ENCODE measurements at places on chromosomes 4 and X.

GRCh38 chr4:93710101-93710846 is 118.3 kb upstream of the ATOH1 start:
- no peak for DNase-seq

GRCh38 chrX:20330545-20330944 is 63.8 kb upstream of the RPS6KA3 start:
- no peak for DNase-seq

DNA sequence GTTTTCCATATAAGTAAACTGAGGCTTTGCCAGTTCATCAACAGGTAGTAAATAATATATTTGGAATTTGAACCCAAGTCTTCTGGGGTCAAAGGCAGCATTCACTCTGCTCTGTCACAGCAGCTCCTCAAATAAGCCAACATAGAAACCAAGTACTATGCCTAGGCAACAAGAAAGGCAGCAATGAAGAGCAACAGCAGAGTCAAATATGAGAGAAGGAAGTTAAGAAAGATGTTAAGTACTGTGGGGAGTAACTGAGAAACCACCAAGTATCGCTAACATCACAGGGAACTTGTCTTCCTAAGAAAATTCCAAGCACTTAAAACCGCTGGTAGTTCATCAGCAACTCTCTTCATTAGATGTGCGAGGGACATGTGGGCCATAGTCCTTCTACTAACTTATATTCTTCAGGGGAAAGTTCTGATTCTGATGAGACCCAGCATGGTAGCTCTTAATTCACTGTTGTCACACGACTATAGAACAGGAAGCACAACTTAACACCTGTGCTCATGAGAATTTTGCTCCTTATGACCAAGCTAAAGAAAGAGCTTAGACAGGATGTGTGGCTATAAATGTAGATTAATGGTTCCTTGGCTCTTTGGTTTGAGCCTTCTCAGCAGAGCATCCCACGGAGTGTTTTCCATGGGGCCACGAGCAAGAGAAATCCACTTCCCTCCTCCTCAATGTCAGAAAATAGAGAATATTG is 107.8 kb downstream of the AR start:
- no peak for DNase-seq

DNA sequence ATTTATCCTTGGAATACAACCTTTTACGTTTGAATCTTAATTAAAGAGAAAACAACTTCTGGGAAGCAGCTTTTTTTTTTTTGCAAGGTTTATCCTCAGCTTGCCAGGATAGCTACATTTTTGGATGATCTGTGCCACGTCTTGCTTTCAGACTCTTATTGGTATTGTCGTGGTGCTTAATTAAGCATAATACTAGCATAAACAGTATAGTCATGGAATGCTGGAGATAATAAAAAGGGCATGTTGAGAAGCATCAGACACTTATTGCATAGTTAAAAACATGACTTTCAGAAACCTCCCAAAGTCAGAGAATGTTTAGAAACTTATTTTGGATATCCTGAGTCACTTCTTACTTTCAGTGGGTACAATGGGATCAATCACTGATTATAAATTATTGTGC is 77.0 kb downstream of the PALLD start:
- no peak for DNase-seq

- DNase-seq, result no peak
Measured at GRCh38 chrX:110026099-110026844, 23.4 kb downstream of the TMEM164 start.

DNA sequence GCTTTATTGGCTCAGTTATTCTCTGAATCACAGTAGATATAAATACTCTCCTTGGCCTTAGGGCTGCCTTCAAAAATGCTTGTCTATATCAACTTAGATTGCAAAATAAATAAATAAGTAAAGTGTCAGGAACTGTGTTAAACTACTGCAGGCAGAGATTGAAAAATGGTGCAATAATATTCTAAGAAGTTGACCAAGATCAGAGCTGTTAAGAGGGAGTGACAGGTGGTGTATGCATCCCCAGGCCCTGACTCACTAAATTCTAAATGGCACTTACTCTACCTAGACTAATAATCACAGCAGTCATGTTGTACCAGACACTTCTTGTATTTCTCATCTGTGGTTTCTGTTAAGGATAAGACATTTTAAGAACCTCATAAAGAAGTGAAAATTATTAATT is 235.1 kb upstream of the SPOCK3 start:
- DNase-seq, result no peak

DNA sequence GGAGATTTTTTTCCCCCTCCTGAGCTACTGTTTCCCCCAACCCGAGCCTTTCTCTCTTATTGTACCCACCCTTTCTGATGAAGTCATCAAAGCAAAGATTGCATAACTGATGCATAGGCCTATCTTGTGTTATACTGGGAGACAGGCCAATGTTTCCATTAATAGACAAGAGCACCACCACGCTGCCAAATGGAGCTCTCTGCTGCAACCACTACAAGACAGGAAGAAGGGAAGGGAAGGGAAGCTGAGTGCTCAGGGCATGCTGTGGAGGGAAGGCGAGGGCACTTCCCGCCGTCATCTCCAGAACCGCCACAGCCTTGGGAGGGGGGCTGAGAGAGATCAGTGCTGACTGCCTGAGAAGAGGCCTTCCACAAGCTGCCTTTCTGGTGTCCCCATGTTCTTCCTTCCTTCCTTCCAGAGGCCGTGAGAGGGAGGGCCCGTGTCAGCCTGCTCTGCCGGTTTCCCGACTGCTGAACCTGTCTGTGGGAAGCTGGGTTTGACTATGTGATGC is 75.0 kb downstream of the MGST2 start:
- no peak for DNase-seq

DNA sequence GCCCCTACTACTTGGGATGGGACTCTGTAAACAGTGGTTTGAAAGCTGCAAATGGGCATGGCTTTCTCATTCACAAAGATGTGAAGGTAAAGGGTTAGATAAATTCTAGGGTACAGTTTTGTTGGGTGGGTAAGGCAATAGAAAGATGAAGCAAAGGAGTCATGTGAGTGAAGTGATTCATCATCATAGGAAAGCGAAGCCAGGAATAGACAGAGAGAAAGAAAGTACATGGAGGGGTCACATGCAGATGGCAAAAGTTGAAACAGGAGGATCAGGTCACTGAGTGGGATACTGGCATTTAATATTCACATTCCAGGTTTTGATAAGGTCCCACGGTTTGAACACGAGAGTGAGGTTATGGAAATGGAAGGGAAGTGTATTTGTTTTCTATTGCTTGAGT is 8.2 kb upstream of the ABCG2 start:
- no peak for DNase-seq

- no peak for DNase-seq
Measured at GRCh38 chrX:68842351-68842750, 13.5 kb downstream of the EFNB1 start.

DNA sequence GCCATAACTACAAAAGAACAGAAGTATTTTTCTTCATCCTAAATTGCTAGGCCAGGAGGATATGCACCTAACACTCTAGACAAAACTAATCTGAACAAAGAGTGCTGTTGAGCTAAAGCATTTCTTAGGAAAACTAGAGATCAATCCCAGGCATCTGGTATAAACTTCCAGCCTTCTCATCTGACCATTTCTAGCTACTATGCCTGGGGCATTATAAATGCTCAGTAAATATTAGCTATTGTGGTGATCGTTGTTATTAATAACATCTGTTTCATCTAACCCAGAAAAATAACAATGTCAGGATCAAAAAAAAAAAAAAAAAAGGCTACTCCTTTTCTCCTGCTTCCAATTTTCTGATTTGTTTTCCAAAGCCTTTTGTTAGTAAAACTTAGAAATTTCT is 7.7 kb upstream of the SLC10A6 start:
- no peak for DNase-seq

DNA sequence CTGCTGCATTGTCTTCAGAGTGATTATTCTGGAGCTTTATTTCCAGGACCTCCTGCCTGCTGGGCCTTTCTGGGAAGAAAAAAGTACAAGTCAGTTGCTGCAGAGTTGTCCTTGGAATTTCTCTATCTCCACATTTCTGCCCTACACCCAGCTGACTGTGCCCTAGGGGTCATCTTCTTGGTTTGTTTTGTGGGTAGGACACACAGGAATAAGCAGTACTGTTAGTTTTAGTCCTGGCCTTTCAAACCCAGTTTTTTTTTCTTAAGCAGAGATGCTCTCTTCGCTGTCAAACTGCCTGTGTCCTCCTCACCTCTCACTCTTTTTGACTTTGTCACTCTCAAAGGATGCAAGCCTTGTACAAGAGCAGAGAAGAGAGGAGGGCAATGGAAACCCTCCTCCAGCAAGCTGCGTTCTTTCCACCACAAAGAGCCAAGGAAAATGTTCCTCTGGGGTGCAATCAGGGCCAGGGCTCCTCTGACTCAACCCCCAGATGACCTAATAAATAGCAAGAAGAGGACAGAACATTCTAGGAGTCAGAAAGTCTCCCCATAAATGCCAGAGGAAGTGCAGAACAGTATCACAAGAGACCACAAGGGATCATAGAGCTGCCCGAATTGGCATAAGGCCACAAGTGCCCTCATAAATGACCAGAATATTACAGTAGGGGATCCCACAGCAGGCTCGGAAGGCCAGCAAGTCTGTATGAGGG is 186.2 kb downstream of the RCHY1 start:
- DNase-seq, result no peak

DNA sequence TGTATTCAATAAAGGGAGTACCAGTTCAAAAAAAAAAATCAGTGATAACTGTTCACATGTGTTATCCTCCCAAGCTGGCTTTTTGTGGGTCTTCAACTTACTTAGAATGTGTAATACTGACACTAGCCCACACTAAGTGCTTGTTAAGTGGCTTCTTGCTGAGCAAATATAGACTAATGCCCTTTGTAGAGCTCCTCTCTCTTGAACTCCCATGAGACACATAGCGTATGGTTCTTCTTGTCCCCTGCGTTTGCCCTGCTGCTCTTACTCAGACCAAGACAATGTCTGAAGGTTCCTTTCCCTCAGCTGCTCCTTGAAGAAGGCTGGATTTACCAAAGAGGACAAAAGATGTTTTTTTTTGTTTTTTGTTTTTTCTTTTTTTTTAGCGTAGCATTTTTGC is 110.9 kb downstream of the FRAS1 start:
- no peak for DNase-seq

- no peak for DNase-seq
Measured at GRCh38 chr4:71130827-71131603, 137.6 kb downstream of the DCK start.

GRCh38 chr4:38069271-38069760 is 109.1 kb downstream of the PTTG2 start:
- DNase-seq, result peak; percentile 32

GRCh38 chrX:46599051-46599560 is 25.5 kb downstream of the CHST7 start:
- no peak for DNase-seq

- no peak for DNase-seq
Measured at GRCh38 chr4:140092094-140092851, 61.7 kb downstream of the MAML3 start.

DNA sequence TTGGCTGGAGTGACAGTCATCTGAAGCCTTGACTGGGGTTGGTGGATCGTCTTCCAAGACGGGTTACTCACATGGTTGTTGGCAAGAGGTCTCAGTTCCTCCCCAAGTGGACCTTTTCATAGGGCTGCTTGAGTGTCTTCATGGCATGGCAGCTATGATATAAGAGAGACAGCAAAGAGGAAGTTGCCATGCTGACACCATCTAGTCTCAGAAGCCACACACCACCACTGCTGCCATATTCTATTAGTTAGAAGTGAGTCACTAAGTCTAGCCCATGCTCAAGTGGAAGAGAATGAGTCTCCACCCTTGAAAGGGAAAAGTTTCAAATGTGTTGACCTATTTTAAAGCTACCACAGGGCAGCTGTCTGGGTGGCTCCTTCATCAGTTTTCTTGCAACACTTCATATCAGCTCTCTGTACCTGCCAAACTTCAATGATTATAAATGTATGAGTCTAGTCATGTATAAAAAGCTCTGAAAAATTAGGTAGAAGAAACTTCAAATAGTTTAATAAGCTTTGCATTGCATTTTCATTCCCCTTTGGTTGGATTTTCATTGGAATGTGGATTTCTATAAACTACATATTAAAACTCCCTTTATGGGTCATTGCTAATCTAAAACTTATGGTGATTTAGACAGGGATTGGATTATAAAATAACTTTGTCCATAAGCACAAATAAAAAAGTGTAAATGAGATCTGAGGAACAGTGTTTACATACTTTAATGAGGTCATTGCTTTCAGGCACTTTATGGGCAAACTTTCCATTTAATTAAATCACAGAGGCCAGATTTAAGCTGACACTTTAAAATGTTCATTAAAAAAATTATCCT is 68.0 kb upstream of the ATXN3L start:
- DNase-seq, result no peak

GRCh38 chrX:125153621-125154020 is 166.1 kb upstream of the TEX13C start:
- DNase-seq, result no peak

DNA sequence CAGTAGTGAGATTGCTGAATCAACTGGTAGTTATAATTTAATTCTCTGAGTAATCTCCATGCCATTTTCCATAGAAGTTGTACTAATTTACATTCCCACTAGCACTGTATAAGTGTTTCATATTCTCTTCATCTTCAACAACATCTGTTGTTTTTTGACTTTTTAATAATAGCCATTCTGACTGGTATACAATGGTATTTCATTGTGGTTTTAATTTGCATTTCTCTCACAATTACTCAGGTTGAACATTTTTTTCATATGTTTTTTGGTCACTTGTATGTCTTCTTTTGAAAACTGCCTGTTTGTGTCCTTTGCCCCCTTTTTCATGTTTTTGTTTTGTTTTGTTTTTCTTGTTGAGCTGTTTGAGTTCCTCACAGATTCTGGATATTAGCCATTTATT is 880.2 kb downstream of the RAPGEF2 start:
- no peak for DNase-seq

GRCh38 chr4:7289589-7289988 is 97.3 kb downstream of the SORCS2 start:
- DNase-seq, result no peak

DNA sequence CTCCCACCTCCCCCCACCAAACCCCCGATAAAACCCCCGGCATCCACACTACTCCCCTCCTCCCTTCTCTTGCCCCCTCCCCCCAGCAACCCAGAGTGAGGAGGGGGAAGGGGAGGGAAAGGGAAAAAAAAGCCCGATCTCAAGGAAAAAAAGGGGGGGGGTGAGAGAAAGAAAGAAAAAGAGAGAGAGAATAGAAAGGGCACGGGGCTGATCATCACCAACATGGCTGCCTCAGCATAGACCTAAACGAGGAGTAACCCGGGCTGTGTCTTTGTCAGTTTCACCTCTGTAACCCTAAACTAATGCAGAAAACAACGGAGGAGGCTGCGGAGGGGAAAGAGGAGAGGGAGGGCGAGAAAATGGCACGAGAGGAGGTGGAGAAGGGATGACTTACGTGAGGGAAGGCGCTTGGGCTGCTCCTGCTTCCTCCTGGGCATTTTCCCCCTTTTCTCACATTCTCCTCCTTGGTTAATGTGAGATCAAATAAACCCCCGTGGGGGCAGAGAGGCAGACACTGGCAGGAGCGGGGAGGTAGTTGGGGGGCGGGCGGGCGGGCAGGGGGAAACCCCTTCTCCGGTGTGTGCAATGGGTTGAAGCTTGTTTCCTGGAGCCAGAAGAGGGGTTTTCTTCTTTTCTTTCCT is 532 bp downstream of the ZNF827 start:
- peak; percentile 34 for DNase-seq
